Inflammatory macrophage treated with lipopolysaccharide for 1 hour (primary cell): ENCODE measurements at places on chromosomes 12 and 14.

DNA sequence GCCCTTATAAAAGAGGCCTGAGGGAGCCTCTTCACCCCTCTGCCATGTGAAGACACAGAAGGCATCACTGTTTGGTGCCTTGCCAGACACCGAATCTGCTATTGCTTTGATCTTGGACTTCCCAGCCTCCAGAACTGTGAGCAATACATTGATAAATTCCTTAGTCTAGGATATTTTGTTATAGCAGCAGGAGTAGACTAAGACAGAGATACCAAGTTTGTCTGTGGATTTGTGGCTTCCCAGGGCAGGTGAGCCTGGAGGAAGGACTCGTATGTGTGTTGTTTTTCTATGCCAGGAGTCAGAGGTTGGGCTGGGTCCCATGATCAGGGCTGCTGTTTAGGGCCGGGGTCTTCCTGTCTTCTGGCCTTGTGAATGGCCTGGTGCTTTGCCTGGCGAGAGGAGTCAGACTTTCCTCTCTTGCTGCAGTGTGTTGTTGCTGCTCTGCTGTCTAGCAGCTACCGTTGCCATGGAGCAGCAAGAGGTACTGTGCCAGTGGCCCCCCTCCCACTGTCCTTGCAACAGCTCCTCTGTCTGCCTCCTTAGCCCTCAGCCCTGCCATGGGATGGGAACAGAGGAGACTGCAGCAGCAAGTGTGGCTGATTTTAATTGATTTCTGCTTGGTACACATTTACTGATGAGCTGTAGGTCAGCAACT, 111.2 kb downstream of the CHST11 start:
- DNase-seq, result no peak

- peak; percentile 78 for DNase-seq
These were observed 89.8 kb upstream of the DNM1L start for GRCh38 chr12:32589165-32589865.

GRCh38 chr12:82474181-82474797, 116.0 kb downstream of the METTL25 start:
- no peak for DNase-seq

GRCh38 chr14:106204063-106204462, 677.7 kb downstream of the TMEM121 start:
- DNase-seq, result no peak

DNA sequence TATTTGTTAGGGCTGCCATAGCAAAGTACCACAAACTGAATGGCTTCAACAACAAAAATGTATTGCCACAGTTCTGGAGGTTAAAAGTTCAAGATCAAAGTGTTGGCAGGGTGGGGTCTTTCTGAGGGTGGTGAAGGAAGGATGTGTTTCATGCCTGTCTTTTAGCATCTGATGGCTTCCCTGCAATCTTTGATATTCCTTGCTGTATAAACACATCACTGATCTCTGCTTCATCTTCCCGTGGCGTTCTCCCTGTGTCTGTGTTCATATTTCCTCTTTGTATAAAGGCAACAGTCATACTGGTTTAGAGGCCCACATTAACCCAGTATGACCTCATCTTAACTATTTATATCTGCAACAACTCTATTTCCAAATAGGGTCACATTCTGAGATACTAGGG, 167.5 kb downstream of the BTG1 start:
- peak; percentile 70 for DNase-seq

- DNase-seq, result no peak
These were observed 11.2 kb downstream of the BCAT1 start for GRCh38 chr12:24937553-24938244.
